ENCODE measurements at places on chromosomes 11 and 22.
A peak's percentile ranks its signal among the peaks of the same experiment; 100 is the strongest.

DNA sequence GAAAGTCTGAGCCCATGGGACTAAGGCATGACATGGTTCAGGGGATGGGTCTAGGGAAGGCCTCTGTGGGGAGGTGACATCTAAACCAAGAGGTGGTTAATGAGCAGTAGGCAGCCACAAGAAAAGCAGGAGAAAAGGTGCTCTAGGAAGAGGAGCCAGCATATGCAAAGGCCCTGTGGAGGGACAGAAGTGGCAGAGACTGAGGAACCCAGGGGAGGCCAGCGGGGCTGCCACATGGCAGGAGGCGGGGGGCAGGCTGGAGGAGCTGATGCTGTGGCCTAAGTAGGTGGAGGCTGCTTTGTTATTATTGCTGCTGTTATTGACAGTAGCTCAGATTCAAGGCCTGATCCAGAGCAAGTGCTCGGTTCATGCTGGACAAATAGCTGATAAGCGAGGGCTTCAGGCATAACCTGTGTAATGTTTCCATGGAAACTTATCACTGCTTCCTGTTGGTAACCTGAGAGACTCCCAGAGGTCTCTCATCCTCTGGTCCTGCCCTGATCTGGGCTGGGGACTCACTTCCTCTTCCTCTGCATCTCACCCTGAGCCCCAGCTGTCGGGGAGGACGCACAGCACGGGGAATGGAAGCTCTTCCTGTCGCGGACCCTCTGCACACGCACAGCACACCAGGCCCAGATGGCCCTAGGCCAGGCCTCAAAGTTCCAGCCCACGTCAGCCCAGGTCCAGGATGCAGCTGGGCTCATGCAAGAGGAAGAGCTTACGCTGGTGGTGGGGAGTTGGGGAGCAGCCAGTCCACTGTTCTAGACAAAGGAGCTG, 75.2 kb upstream of the TP53I11 start:
- no peak for DNase-seq

GRCh38 chr11:79076526-79077115, 364.2 kb downstream of the TENM4 start:
- DNase-seq, result peak; percentile 75

DNA sequence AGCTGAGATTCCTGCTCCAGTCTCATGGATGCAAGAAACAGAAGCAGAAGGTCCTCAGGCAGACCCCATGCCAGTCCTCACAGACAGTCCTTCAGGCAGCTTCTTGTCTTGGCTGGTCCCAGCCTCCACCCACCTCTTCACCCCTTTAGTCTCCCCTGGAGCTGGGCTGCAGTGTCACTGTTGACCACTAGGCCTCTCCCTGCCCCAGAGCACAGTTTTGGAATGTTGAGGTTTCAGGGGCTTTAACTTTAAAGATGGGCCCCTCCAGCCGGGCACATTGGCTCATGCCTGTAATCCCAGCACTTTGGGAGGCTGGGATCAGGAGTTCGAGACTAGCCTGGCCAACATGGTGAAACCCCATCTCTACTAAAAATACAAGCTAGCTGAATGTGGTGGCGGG, 39.5 kb upstream of the GCAT start:
- DNase-seq, result no peak

DNA sequence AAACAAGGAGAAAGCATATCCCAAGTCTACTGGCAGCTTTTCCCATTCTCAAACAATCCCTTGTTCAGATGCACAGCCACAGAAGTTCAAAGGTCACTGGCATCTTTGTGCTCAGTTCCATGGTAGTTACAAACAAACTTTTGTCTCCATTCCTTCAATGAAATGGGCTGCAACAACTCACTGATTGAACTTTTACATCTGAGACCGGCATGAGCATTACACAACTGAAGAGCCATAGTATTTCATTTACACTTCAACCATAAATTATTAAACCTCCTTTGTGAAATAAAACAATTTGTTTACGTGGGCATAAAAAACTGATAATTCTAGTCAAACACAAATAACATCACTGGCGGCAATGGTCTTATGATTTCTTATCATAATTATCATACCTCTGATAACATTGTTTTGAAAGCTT, 67.8 kb upstream of the ARHGAP32 start:
- DNase-seq, result no peak

- DNase-seq, result no peak
Measured at GRCh38 chr22:22931557-22932270, 44.1 kb downstream of the IGLL5 start.

GRCh38 chr11:85167471-85167870, 459.7 kb downstream of the DLG2 start:
- DNase-seq, result no peak

GRCh38 chr11:119791701-119792151, 62.7 kb upstream of the NECTIN1 start:
- DNase-seq, result peak; percentile 85

DNA sequence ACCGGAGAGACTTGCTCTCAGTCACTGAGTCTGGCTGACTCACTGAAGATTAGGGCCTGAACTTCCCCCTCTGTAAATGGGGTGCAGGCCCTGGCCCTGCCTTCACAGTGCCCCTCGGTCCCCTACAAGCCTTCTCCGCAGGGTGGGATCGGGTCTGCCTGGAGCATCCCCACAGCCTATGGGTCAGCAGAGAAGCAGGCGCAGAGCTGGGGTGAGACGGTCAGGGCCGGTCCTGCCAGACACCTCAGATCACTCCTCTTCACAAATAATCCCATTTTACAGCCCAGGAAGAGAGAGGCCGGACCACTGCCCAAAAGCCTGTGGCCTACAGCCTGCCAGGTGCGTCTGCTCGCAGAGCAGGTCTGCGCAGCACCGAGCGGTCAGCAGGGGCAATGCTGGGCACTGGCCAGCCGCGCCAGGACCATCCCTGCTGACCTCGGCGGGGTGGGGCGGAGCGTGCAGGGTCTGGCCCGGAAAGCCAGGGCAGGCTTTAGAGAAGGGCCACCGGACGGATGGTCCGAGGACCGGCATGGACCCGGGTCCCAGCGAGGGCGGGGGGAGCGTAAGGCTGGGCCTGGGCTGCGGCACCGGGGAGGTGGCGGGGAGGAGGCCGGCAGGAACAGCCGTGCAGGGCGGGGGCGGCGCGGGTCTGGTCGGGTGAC, 522 bp upstream of the SEPTIN5 start:
- DNase-seq, result peak; percentile 47

- DNase-seq, result no peak
Measured at GRCh38 chr22:38177044-38177443, 4.6 kb downstream of the PLA2G6 start.

- no peak for DNase-seq
Measured at GRCh38 chr11:64967375-64967774, 4.5 kb downstream of the MAJIN start.

GRCh38 chr11:73140213-73141030, 1.7 kb downstream of the FCHSD2 start:
- peak; percentile 57 for DNase-seq

DNA sequence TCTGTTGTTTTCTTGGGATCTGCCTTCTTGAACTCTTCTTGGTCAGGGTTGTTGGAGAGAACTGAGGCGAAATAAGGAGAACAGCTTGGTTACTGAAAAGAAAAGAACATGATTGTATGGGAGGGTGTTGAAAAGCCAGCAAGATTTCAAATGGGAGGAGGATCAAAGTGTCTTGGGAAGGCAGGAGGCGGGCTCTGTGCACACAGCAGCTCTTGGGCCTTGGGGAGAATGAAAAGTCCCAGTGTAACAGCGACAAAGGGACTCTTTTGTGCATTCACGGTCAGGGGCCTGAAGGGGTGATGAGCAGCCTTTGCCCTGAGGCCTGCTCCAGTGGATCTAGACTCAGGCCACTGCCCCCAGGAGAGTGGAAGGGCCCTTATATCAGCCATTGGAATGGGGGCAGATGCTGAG, 135.4 kb downstream of the ADAMTS15 start:
- DNase-seq, result no peak

DNA sequence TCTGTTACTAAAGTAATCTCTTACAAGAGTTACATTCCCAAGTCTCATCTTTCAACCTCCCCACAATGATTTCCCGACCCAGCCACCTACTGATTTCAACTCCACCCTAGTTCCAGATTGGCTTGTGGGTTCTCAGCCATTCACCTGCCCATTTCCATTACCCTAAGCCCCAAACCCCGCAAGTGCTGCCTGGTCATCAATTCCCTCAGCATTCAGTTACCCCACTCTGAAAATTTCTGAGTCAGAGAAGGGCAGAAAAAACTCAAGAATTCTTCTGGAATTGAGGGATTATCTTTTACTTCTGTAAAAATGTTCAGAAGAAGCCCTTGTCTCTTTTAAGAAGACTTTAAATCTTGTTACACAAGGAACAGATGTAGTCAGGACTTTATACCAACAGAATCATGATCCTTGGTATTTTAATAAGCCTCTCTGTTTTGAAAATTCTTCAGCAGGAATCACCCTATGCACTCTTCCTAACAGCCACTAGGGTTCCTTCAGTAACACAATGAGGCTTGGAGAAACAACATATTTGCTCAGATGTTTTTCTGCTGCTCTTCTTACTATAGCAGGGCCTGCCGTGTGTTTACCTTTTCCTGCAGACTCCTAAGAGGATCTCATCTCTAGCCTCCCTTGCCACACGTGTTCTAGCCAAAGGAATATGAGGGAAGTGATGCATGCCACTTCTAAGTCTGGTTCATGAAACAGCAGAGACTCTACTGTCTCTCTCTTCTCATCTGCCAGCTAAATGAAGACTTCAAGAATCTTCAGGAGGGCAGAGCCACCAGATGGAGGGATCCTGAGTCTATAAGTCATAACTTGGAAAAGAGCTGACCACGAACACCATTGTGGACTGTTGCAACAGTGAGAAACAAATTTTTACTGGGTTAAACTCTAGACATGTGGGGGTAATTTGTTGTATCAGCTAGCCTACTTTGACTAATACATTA, 29.3 kb upstream of the PAMR1 start:
- DNase-seq, result peak; percentile 40

DNA sequence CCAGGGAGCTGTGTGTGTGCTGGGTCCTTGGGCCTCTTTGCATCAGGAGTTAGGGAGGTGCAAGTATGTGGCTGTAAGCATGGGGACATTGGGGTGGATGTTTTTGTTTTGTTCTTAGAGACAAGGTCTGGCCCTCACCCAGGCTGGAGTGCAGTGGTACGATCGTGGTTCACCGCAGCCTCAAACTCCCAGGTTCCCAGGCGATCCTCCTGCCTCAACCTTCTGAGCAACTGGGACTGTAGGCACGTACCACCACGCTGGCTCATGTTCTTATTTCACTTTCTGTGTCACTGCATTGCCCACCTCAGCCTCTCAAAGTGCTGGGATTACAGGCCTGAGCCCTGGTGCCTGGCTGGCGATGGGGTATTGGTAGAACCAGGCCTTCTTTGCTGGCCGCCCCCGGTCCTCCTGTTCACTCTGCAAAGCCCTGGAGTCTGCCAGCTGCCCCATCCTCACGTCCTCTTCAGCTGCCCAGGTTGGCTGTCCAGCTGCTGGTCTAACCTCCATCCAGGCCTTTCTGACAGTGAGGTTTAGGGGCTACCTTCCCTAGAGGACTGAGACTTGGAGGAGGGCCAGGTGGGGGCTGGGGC, 851 bp upstream of the GRAMD4 start:
- DNase-seq, result no peak

DNA sequence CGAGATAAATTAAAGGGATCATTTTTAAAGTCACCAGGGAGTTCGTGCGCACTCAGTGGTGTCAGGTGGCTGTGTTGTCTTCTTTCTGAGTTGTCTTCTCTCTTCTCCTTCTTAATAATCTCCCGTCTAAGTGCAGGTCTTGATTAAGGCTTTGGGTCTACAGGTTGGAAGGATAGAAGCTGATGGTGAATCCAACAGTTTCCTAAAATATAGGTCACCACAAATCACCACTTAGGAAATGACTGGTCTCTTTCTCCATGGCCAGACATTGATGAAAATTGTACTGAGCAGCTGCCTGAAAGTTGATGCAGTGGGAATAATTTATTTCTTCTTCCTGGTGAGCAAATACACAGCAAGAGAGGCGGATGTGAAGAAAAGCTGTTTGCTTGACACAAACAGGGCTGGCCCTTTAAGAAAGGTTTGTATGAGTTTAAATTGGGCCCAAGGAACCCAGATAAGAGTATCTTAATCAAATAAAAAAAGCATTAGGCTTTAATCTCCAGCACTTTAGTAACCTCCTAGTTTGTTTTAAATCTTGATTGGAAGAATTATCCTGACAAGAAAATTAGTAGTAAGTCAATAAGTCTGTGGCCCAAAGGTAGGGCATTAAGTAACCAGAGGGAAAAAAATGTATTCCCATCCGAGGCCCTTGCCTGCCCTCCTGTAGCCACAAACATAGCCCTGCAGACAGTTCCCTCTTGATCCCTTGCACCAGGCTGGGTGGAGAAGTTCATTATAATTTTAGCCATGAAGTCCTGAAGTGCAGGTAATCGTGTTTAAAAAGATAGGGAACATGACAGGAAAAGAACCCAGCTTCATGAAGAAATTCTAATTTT, 245.8 kb downstream of the KIRREL3 start:
- DNase-seq, result no peak

DNA sequence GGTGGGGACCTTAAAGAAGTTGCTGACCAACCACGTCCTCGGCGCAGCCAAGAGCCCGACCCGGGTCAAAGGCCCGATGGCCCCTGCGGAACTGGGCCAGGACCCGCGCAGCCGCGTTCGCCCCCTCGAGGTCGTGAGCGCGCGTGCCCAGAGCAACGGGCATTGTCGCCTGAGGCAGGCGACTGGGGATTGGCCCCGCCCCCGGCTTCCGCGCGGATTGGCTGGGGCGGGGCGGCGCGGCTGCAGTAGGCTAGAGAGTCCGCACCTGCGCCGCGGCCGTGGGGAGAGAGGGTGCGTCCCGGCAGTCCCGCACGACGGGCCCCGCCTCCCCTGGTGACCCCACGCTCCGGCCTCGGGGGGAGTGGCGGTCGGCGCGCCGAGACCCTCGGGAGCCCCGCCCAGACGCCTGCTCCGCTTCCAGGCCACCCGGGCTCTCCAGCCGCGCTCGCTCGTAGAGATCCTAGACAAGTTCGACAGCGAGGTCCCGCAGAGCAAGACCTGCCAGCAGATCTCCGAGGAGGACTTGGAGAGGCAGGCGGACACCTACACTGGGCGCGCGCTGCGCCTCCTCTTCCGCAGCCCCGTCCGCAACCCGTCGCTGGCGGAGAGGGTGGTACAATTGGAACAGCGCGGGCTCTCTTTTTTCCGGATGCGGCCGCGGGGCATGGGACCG, 8.3 kb upstream of the PPIL2 start:
- peak; percentile 89 for DNase-seq

DNA sequence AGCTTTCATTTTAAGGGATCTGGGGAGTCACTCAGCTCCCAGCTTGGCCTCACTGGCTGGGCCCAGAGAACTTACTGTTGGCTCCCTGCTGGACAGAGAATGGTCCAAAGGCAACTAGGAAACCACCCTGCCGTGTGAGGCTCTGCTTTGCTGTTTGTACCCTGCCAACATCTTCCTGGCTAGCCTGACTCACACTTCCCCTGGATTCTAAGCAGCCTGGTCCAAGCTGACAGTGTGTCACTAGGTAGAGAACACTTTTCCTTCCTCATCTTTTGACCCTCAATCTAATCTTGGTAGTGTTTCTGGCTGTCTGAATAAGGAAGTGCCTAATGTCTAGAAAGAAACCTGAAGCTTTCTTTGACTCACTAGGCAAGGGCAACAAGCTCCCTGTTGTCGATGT, 76.7 kb downstream of the FAR1 start:
- peak; percentile 56 for DNase-seq

GRCh38 chr11:119210050-119210449, 3.9 kb downstream of the CBL start:
- DNase-seq, result no peak
